ENCODE measurements at places on chromosomes 5 and 9.

DNA sequence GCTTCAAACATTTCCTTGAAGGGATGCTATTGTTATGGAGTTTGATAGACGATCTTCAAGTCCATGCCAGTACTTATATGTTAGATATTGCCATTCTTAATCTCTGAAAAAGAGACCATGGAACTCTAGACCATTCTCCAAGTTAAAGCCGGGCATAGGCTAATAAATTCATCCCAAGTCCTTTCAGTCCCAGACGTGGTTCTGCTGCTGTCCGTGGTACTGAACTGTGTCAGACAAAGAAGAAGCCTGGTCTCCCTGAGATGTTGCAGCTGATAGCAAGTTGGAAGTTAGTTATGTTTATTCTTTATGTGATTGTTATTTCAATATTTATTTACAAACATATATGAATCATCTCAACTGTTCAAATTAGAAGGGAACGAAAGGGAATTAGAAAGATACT lies 158.7 kb downstream of the NMUR2 start:
- peak; percentile 7 for DNase-seq

DNA sequence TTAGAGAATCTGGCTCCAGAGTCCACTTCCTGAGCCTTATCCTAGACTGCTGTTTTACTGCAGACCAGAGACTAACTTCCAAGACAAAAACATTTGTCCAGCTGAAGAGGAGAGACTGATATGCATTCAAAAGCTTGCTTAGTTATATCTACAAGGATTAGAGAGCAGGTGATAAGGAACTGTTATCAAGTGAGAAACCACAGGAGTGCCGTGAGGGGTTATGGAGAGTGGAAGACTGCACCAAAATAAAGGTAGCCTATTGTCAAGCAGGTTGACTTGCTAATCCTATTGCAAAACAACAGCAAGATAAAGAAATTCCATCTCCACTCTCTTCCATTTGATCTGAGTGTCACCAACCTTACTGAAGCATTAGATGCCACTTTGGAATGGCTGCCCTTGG lies 139.1 kb downstream of the SCAMP1 start:
- no peak for DNase-seq

DNA sequence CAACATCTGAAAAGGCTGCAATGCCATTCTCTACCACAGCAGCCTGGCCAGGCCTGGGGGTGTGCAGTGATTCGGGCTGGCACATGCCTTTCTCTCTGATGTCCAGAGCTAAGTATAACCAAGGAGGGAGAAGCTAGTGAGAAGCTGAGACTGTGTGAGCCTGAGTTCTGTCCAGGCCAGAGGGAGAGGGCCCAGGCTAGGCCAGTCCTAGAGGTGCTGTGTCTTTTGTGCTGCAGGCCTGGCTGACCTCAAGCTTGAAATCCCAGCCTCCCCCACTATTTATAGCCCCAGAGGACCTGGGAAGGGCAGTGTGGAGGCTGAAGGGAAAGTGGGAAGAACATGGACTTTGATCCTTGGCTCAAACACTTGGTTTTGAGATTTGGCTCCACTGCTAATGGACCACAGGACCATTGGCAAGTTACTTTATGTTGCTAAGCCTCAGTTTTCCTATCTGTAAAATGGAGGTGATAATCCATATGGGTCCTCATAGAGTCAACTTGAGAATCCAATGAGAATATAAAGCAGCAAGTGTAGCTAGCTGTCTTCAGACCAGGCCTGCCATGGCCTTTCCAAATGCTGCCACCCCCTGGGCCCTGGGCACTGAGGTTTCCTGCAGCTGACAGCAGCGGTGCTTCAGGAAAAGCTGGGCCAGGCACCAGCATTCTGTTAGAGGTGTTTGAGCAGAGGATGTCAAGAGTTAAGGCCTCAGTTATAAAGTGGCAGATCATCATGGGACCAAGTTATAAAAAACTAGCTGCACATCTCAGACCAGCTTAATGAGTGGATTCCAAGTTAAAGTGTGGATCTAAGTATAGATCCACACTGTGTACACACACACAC lies 21.1 kb downstream of the BNIP1 start:
- DNase-seq: no peak

- DNase-seq: no peak
Observed at GRCh38 chr5:174082286-174082685, 36.8 kb downstream of the NSG2 start.

- no peak for DNase-seq
Observed at GRCh38 chr5:170006021-170006420, 25.7 kb upstream of the INSYN2B start.

All from Jurkat, Clone E6-1 (cell line).